ENCODE measurements at places on chromosomes 13 and 19.

- peak; percentile 79 for DNase-seq
Measured at GRCh38 chr19:4454747-4455718, 2.6 kb downstream of the UBXN6 start.

DNA sequence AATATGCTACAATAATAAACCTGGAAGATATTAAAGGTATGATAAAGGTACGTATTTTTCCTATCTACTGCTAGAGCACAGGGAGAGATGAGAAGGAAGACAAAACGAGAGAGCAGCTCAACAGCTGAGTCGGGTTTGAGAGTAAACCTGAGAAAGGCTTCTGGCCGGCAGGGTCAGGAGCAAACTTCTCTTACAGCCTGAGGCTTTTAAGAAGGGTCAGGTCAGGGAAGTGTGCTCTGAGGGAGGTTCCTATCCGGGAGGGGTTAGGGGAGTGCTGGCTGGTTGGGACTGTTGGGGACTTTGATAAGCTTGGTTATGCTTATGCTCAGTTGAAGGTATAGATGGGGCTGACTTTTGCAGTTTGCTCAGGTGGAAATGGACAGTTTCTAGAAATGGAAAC is 77.7 kb upstream of the PRR20A start:
- no peak for DNase-seq

- DNase-seq: peak; percentile 21
Measured at GRCh38 chr13:95641291-95642027, 3.0 kb downstream of the DZIP1 start.

DNA sequence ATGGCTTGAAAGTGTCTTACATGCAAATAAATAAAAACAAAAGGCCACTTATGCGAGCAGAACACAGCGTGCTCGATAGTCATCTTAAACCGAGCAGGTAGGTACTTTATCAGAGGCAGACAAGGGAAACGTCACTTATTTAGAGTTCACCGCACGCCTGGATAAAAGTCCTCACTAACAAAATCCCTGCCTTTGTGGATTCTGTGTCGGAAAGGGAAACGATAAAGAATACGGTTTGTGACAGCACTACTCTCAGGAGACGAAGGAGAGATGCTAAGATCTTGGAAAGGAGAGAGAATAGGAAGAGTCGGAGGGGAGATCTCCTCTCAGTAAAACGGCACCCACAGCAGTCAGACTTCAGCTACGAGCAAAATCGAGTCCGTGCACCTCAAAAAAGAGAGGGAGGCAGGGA is 581 bp downstream of the RCBTB1 start:
- peak; percentile 14 for DNase-seq

DNA sequence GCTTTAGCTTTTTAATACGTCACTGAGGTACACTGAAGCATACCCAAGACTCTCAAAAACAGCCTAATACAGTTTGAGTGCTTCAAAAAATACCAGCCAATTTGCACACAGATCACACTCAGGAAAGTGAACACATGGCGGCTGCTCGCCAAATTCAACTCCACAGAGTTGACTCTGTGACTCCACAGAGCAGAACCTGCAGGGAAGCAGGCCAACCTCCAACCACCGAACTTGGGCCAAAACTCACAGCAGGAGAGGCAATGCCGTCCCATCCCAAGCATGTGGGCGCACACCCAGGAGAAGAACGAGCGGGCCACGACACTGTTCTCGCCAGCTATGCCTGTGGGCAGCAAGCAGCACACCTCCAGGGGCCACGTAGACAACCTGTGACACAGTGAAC is 21.1 kb downstream of the ELL start:
- no peak for DNase-seq

DNA sequence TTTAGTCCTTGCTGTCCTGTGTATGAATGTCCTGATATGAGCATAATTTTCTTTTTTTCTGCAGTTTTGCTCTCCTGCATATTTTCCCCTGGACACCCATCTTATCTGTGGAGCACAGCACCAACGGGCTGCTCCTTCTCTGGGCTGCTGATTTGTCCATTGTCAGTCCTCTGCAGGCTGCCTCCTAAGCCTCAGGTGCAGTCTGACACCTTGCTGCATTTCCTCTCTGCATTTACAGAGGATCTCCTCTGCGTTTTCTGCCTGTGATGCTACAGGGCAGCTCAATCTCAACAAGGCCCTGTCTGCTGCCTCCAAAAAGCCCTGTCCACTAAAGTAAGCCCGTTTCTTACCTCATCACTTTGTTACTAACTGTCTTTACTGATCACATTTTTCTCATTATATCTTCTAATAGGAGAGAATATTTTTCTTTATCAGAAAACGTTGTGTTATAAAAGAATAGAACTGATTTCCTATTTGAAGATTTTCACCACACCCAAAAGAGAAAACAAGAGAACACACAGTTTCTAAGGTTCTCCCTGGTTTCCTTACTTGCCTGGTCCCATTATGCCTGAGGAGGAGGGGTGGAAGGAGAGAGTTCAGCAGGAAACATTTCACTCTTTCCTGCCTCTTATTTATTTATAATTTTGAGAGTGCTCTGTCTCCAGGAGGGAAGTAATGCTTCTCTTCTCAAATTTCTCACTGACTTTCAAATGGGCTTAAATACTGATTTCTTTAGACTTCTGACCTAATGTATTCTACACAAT is 65.6 kb upstream of the TDRD3 start:
- no peak for DNase-seq

- DNase-seq: no peak
Measured at GRCh38 chr13:111654531-111654930, 334.1 kb downstream of the TEX29 start.

DNA sequence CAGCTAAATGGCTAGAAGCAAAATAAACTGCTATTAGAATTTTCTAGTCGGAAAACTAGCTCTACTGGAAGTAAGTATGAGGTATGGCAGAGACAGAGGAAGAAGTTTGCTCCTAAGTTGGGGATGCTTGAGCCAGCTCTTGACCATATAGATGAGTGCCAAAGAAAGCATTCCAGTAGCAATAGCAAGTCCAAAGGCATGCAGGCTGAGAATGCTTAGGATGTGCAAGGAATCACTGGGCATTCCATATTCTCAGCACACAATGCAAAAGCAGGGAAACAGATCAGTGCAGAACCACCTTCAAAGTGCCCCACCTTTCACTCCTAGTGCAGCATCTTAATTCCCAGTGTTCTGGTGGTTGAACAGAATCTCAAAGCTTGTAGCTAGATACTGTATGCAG is 32.9 kb downstream of the SERTM1 start:
- peak; percentile 64 for DNase-seq

- DNase-seq: peak; percentile 38
Measured at GRCh38 chr13:106850973-106851650, 283.2 kb upstream of the ARGLU1 start.

DNA sequence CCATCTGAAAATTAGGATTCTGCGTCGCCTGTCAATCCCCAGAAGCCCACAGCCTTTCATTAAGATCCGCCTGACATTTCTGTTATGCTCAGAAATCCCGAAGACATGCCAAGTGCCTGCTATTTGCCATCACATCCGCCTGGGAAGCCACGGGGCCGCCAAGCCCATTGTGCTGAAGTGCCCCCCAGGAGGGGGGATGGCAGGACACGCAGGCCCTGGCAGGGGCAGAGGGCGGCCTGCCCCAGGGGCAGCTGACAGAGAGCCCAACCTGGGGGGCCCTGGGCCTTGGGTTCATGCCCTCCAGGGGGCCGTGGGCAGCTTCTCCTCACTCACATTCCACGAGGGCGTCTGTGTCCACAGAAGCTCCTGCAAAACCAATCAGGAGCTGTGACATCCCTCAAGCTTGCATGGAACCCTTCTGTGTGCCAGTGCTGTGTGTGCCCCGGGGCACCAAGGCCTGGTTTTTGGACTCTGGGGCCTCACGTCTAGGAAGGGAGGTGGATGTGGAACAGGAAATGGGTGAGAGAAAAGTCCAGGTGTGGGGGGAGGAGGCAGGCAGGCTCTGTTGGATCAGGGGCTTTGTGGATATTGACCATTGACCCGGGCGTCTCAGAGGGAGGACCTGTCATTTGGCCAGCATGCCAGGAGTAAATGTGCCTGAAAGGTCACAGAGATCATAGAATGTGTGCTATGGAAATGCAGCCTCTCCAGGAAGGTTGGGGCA is 122.9 kb downstream of the URI1 start:
- no peak for DNase-seq

DNA sequence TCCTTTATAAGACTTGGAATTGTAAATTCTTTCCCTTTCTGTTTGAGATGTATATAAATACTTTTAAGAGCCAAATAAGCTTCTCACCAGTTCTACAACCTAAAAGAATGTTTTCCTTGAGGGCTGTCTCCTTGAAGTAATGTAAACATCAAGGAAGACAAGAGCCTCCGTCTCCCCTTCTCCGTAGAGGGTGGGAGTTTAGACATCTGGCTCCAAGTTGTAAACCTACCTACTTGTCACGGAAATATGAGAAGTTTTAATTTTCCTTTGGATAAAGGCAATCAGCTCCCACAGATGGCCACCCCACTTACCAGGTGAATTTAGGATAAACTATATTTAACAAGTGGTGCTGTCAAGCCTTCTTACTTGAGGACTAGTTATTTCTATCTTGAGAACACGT is 237.9 kb downstream of the NALCN start:
- no peak for DNase-seq

DNA sequence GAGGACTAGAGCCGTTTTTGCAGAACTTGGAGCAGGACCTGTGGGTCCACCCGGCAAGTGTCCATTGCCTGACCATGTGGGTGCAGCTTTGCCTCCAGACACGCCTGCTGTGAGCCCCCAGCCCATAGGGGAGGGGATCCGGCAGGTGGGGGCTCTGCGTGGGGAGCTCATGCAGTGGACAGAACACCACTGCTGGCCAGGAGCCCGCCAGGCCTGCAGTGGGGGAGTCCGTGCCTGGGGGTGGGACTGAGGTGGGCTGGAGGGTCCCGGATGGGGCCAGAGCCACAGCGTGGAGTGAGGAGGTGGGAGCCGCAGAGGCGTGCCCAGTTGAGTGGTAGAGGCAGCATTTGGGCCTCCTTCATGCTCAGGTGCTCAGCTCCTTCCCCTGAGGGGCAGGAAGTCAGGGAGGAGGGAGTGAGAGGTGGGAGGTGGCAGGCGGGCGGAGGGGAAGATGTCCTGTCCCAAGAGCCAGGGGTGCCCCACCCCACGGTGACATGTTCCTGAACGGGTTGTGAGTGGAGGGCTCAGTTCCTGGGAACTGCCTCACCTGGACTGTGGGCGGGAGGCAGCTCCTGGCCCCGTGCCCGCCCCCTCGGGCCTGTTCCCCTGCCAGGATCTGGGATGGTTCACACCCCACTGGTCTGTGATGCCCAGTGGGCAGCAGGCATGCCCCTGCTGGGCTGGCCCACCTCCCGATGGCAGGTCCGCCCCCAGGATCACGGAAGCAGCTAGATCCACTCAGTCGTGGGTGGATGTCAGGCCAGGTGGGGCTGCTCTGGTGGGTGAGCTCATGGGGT is 8.8 kb downstream of the ADAT3 start:
- no peak for DNase-seq

- no peak for DNase-seq
Measured at GRCh38 chr13:51297556-51297955, 41.9 kb upstream of the SERPINE3 start.

- no peak for DNase-seq
Measured at GRCh38 chr19:18701250-18701608, 17.7 kb downstream of the CRTC1 start.

DNA sequence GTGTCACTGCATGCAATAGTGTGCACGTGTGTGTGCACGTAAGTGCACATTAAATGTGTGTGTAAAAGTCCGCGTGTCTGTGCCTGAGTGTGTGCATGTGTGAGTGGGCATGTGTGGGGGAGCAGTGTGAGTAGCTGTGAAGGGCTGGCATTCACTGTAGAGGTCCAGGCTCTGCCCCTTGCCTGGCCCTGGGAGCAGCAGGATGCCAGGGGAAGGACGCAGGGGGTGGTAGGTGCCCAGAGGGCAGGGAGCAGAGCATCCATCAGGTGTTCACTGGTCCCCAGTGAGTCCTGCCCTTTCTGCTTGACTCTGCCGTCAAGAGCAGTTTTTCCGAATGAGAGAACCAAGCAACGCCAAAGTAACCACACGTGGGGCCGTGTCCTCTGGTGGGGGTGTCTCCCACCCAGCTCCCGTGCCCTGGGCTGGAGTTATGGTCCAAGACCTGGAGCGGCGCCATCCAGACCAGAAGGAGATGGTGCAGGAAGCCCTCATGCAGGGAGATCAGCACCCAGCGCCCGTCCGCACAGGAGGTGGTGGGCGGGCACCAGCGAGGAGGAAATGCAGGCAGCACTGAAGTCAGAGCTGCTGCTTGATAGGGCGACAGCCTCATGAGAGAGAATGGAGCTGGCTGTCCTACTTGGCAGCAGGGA is 68.5 kb downstream of the TEX29 start:
- DNase-seq: no peak

- DNase-seq: no peak
Measured at GRCh38 chr13:96880419-96880818, 113.9 kb downstream of the OXGR1 start.

DNA sequence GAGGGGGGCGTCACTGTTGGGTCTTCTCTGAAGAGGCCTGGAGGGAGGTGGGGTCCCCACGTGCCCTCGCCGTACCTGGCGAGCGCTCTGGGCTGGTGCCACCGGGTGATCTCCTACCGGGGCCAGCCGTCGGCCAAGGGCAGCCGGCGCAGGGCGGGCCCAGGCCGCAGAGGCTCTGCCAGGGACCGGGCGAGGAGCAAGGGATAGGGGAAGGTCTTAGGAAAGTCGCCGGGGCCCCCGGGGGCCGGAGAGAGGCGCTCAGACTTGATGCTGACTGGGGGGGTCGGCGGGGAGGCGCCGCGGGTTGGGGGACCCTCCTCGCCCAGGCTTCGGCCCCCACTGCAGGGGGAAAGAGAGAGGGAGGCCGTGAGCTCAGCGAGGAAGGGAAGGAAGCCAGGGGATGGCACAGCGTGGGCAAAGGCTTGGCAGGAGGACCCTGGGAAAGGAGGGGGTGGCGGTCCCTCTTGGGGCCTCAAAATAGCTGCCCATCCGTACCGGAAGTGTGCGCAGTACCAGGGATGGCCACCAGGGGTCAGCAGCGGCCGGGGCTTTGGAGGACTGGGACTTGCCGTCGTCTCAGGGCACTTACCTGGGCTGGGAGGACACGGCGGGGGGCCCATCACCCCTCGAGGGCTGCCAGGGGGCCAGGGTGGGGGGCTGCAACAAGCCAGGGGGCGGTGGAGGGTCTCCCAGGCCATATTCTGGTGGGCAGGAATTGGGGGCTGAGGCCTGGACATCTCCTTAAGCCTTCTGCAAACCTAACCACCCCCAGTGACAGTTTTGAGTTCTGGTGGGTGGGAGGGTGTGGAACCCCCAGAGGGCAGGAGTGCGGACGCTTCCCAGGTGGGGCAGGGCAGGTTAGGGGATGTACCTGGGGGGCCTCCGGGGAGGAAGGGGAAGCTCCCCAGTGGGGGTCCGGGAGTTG is 7.7 kb upstream of the TMEM161A start:
- peak; percentile 30 for DNase-seq

DNA sequence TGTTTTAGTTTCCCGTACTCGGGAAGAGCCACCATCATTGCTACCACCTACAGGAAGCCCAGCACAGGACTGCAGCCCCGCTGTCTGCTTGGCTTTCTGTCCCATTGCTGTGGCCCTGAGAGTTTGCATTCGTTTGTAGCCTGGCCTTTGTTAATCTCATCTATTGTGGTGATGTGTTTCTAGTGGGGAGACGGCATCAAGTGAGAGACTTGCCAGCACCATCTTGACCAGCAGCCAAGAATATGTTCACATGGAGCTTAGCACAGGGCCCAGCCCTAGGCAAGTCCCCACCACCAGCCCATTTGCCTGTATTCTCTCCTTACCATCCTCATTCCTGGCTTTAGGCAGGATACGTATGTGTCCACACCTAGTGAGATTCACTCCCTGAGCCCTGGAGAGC is 17.3 kb upstream of the OVOL3 start:
- no peak for DNase-seq

- no peak for DNase-seq
Measured at GRCh38 chr19:35462476-35462953, 14.5 kb downstream of the FFAR2 start.

- peak; percentile 36 for DNase-seq
Measured at GRCh38 chr13:98998831-98999638, 21.2 kb upstream of the DOCK9 start.

- DNase-seq: peak; percentile 76
Measured at GRCh38 chr13:107834281-107834680, 381.1 kb downstream of the LIG4 start.
